ENCODE measurements at places on chromosomes 4 and X.

GRCh38 chrX:38004046-38004445 lies 2.3 kb upstream of the SYTL5 start:
- H3K27me3 ChIP-seq: peaks cover 4% of the 10 kb centered on the region
- H3K4me3 ChIP-seq: no peak overlapping the region
- no peaks in the 10 kb centered on the region for H3K4me1 ChIP-seq

DNA sequence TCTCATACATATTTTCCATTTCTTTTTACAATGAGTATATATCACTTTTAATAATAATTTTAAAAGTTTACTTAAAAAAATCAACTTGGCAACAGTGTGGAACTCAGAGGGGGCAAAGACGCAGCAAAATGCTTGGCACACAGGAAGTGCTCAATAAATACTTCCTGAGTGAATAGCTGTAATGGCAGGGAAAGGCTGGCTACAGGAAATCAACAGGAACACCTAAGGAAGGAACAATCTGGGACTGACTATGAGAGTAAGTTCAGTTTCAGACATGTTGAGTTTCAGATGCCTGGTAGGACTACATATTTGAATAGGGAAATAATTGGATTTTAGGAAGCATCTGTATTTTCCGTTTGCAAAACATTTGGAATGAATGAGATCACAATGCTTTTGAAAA lies 137.6 kb downstream of the SCLT1 start:
- H3K27me3 ChIP-seq: no peaks in the 10 kb centered on the region
- peaks cover 8% of the 10 kb centered on the region for H3K4me1 ChIP-seq
- peaks cover 20% of the 10 kb centered on the region for H3K36me3 ChIP-seq
- DNase-seq: no peak

- no peak overlapping the region for H3K27ac ChIP-seq
- no peak overlapping the region for H3K4me3 ChIP-seq
- H3K4me1 ChIP-seq: no peaks in the 10 kb centered on the region
- no peaks in the 10 kb centered on the region for H3K36me3 ChIP-seq
- DNase-seq: no peak
- H3K27me3 ChIP-seq: no peaks in the 10 kb centered on the region
These were observed 148.5 kb downstream of the NAA11 start for GRCh38 chr4:79177388-79177787.

GRCh38 chr4:101232074-101232776 lies 115.1 kb downstream of the PPP3CA start:
- peaks cover 19% of the 10 kb centered on the region for H3K4me1 ChIP-seq
- no peak overlapping the region for H3K4me3 ChIP-seq
- H3K36me3 ChIP-seq: no peaks in the 10 kb centered on the region
- peak; percentile 5 for DNase-seq
- no peaks in the 10 kb centered on the region for H3K27me3 ChIP-seq
- H3K27ac ChIP-seq: no peak overlapping the region

DNA sequence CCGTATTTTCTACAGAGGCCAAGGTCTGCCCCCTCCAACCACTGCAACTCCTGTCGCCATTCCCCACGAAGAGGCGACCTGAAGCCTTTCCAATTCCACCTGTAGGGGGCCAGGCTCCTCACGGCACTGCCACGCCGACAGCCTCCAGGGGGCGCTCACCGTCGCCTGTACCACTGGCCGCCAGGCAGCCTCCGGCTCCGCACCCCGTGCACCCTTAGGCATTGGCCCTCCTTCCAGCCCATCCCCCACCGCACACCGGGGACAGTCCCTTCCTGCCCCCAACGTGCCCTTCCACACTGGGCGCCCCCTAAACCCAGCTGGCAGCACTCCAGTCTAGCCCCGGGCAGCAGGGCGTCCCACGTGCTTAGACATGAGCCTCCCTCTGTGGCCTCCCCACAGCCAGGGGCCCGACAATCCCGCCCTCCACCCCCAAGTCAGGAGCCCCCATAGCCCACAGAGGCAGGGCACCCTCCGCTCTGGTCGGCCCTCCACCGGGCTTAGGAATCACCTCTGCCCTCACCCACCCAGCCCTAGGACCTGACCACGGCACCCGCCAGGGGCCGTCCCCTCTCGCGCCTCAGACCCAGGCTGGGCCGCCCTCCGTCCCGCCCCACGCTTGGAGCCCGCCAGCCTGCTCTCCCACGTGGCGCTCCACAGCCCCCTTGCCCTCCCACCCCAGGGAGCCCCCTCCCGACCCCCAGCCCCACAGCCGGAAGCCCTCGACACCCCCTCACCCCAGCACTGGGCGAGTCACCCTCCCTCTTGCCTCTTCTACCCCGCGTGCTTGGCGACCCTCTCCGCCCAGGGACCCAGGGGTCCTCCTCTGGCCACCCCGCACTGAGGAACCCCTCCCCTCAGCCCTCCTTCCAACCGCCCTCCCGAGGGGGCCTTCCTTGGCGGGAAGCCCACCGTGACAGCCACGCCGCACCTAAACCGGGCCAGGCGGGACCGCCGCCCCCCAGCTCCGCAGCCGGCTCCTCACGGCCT lies 711 bp downstream of the PNMA6E start:
- H3K36me3 ChIP-seq: no peaks in the 10 kb centered on the region
- no peaks in the 10 kb centered on the region for H3K4me1 ChIP-seq
- peak; percentile 61 for DNase-seq
- no peaks in the 10 kb centered on the region for H3K27me3 ChIP-seq
- H3K4me3 ChIP-seq: no peak overlapping the region
- H3K27ac ChIP-seq: no peak overlapping the region
